Activated CD4-positive, alpha-beta T cell treated with anti-CD3 and anti-CD28 coated beads for 1 hour (primary cell): ENCODE measurements at places on chromosomes 2 and 18.

- DNase-seq: no peak
Measured at GRCh38 chr2:108316033-108316432, 27.3 kb downstream of the SULT1C2 start.

- no peak for DNase-seq
Measured at GRCh38 chr2:27727257-27727656, 44.3 kb upstream of the MRPL33 start.

DNA sequence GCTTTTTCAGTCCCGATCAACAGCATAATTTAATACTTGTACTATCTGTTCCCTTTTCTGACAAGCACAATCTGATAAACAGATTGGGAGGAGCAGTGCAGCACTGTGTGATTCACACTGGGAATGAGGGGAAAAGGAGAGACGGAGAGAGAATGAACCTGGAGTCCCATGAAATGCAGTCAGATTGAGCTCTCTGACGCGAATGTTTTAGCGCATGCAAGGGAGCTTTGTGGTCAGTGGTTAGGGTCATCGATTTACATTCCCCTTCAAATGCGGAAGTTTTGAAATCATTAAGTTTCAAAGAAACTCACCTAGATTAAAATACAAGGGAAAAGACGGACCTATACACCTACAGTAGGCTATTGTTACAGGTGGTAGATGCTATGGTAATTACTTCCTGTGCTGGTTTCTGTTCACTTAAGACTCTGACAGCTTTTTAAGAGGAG is 99.6 kb downstream of the KCTD1 start:
- no peak for DNase-seq

GRCh38 chr18:47184419-47185050 is 8.4 kb upstream of the IER3IP1 start:
- no peak for DNase-seq

DNA sequence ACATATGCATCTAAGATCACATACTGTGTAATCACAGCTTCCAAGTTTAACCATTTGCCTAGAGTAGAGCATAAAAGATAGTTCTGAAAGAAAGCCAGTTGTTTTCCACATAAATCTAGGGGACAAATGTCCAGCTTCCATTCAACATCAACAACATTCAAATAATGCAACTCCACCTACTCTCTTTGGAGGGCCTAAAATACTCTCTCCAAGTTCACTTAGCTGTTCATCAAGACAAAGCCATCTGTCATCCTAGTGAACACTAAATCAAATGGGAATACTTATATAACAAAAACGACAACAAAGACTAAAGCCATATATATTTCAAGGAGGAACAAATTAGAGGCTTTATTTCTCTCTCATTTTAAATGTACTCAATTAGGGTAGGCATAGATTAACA is 221.5 kb upstream of the CDH2 start:
- no peak for DNase-seq

GRCh38 chr18:9048236-9048635 is 54.3 kb upstream of the NDUFV2 start:
- DNase-seq: no peak
